Stimulated activated CD4-positive, alpha-beta T cell treated with anti-CD3 and anti-CD28 coated beads, Interleukin-12 subunit alpha, Interleukin-12 subunit beta, amount 100 ng/mL, for 48 hours (primary cell): ENCODE measurements at places on chromosomes 6 and 20.
A peak's percentile ranks its signal among the peaks of the same experiment; 100 is the strongest.

- no peak for DNase-seq
These were observed 4.5 kb upstream of the GPSM3 start for GRCh38 chr6:32196682-32197616.

DNA sequence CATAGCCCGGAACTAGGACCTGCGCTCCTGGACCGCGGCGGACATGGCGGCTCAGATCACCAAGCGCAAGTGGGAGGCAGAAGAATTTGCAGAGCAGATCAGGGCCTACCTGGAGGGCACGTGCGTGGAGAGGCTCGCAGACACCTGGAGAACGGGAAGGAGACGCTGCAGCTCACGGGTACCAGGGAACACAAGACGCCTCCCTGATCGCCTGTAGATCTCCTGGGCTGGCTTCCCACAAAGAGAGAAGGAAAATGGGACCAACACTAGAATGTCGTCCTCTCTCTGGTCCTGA lies 15.1 kb upstream of the HLA-A start:
- no peak for DNase-seq

- DNase-seq: no peak
These were observed 15.2 kb downstream of the TAF4 start for GRCh38 chr20:62050166-62051120.

- DNase-seq: peak; percentile 50
These were observed 8.8 kb downstream of the DUSP15 start for GRCh38 chr20:31861385-31862156.

DNA sequence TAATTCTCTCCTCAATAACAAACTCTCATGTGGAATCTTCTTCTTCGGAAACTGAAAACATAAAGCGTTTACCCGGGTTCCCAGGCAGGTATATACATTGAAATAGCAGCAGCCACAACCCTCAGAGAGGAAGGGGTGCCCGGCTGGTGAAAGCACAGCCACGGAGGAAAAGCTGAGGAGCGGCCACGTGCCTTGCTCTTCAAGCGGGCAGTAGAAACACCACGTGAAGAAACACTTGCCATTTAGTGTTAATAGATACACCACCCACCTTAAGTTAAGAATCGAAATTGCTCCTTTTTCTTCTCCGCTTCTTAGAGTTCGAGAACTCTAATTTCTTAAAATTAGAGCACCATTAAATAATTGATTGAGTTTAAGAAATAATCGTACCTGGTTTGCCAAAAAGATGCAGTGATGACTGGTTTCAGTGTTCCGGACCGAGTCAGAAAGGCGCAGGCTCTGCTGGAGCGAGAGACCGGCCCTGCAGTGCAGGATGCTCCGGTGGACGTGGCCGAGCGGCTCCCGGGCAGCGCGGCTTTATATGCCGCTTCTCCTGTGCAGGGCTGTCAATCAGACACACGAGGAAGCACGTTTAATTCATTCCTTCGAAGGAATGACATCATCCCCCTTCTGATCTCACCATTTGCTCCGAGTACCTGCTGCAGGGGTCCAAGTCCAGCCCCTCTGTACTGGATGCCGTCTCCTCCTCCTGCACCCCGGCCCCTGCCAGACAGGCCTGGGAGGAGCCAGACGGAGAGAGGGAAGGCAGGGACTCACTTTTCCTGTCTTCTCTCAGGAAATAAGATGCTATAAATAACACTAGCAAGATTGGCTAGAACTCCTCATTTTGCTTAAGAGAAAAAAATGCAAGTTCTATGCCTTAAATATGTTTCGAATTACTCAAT lies at the start of gene THBS2:
Gene THBS2 (minus strand): TSS at position 510 of the 902 bp plus-strand sequence. CDS start 3,062 bp downstream, outside the sequence.
- no peak for DNase-seq

DNA sequence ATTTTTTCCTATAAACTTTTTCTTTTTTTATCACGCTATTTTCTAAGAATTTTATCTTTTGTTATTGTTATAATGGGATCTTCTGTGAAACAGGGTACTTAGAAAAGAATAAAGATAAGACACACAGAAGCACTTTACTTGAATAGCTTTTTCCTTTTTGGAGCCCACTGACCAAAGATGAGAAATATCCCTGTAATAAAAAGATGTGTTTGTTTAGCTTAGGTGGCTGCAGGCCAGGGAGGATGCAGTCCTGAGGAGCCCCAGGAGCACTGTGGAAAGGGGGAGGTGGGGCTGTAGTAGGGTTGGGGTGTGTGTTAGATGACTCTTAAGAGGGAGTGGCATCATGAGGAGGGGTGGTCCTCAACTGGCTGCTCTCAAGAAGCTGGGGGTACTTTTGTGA lies 128.6 kb downstream of the ARID1B start:
- DNase-seq: no peak

DNA sequence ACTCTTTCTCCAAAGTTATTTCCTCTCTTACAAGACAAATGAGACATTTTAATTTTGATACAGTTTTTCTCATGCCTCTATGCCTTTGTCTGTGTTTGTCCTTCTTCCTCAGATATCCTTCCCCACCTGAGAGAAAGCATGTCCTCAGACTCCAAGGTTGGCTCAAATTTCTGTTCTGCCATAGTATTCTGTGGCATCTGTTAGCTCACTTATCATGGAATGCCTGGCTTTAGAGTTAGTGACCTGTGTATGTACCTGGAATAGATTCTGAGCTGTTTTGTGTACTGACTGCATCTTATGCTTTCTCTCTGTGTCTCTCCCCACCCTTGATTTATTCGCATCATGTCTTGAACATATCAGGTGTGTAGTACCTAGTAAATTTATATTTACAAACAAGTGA lies 90.0 kb downstream of the CENPW start:
- DNase-seq: no peak
